T-helper 17 cell (primary cell): ENCODE measurements at places on chromosomes 5 and 9.

GRCh38 chr9:127919253-127919815 lies 2.5 kb upstream of the ST6GALNAC4 start:
- DNase-seq, result no peak

- DNase-seq, result no peak
Measured at GRCh38 chr9:94156348-94157049, 72.2 kb downstream of the PTPDC1 start.

GRCh38 chr9:85942913-85943709 lies 2.2 kb downstream of the NAA35 start:
- DNase-seq, result no peak

DNA sequence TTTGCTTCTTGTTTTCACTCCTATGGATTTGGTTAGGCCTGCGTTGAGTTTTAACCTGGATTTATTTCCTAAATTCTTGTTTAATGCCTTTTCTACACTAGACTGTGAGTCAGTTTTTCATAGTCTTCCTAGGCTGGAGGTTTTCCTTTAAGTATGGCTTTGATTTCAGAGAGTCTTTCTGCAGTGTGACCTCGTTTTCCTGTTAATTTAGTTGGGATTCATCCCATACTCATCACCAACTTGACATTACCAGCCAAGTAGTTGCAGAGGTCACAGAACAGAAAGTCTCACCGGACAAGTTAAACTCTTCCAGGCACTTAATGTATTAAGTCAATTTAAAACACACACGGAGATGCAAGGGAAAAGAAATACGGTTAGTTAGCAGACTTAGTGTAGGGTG lies 29.7 kb upstream of the AUH start:
- no peak for DNase-seq

GRCh38 chr5:955886-956761 lies 52.5 kb upstream of the NKD2 start:
- DNase-seq, result no peak

DNA sequence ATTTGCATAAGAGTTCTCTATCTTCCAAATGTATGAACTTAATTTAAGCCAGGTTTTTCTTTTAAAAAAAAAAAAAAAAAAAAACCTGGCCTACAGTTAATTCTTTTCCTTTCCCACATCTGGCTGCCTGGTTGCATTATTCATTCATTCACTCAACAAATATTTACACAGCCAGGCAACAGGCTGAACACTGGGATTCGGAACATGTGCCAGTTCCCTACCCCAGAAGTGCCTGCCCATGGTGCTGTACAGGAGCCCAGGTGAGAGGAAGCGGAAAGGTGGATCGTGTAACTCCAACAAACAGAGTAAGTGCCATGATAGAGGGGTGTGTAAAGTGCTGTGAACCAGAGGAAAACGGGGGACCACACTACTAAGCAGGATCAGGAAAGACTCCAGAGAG lies 93.6 kb downstream of the CDK5RAP2 start:
- no peak for DNase-seq

DNA sequence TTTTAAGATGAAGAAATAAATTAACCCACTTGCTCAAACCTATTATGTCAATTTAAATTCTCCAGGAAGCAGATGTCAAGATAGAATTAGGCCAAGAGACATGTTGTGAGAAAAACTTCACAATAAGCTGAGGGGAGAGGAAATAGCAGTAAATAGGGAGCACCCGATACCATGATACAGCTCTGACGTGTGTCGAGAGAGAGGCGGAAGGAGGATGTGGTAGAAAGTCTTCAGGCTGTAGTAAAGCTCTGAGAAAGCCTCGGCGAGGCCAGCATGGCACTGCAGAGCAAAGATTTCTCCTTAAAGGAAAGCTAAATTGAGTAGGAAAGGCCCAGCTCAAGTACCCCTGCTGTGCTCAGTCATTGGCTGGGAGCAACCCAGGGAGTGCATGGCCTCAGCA lies 6.0 kb upstream of the PUM3 start:
- DNase-seq, result no peak
